Upper lobe of left lung (tissue), 6 donors: ENCODE measurements at places on chromosomes 2 and 18.

DNA sequence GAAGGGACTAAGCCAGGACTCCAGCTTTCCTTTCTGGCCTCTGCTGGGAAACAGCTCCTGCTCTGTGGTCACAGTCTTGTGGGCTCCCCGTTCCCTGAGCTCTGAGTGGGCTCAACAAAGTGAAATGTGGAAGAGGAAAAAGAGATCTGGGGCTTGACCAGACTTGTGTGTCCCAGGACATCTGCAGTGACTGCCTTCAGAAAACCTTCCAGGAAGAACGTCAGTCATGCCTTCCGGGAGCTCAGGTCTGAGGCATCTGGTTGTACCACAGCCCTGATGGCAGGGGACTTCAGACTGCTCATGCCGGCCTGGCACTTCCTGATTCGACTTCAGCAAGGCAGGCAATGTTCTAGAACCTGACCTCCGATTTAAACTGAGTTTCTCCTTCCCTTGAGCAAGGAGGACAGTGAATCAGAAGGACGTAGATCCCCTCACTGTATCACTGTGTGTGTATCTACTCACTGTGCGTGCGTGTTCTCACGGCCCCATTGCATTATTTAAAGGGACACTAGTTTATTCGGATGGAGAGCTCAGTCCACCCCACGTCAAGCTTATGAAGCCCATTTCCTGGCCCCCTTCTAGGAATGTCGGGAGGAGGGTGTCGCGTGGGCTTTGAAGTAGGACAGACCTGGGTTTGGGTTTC lies 548 bp upstream of the FBLN7 start:
- peaks cover 2% of the 10 kb centered on the region for H3K27me3 ChIP-seq
- no peaks in the 10 kb centered on the region for H3K36me3 ChIP-seq
- no peak overlapping the region for H3K27ac ChIP-seq
- H3K4me3 ChIP-seq = peak overlapping the region; percentile 46

- no peaks in the 10 kb centered on the region for H3K27me3 ChIP-seq
- DNase-seq = no peak
- no peak overlapping the region for H3K27ac ChIP-seq
- no peaks in the 10 kb centered on the region for H3K4me1 ChIP-seq
- no peaks in the 10 kb centered on the region for H3K36me3 ChIP-seq
- no peak overlapping the region for H3K4me3 ChIP-seq
Measured at GRCh38 chr2:60447943-60448342, 105.5 kb downstream of the BCL11A start.

DNA sequence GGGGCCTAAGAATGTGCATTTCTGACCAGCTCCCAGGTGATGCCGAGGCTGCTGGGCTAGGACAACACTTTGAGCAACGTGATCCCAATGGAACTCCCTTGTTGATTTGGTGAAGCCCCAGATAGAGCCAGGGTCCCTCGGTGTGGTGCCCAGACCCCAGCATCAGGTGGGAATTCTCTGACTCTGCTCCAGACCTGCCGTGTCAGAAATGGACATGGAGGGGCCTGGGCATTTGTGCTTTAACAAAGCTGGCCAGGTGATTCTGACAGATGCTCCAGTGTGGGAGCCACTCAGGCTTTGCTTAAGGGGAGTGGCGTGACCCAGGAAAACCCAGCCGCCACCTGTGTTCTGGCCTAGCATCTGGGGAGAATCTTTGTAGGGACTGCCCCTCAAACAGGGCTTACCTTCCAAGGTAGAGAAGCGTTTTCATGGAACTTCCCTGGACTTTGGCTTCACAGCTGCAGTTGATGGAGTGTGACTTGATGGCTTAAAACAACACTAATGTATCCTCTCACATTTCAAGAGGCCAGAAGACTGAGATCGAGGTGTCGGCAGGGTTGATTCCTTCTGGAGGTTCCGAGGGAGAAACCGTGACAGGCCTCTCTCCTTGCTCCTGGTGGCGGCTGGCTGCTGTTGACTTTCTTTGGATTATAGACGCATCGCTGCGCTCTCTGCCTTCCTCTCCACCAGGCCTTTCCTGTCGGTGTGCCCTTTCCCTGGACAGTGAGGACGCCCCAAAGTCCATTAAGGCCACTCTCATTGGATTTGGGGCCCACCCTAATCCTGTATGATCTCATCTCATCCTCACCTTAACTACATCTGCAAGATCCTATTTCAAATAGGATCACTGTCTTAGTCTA lies 57.0 kb upstream of the HDAC4 start:
- H3K4me3 ChIP-seq = no peak overlapping the region
- no peaks in the 10 kb centered on the region for H3K4me1 ChIP-seq
- no peaks in the 10 kb centered on the region for H3K27me3 ChIP-seq
- no peaks in the 10 kb centered on the region for H3K36me3 ChIP-seq
- H3K27ac ChIP-seq = no peak overlapping the region

GRCh38 chr18:32915516-32915915 lies 142.7 kb upstream of the KLHL14 start:
- H3K4me3 ChIP-seq = no peak overlapping the region
- H3K36me3 ChIP-seq = no peaks in the 10 kb centered on the region
- H3K27ac ChIP-seq = no peak overlapping the region
- H3K4me1 ChIP-seq = no peaks in the 10 kb centered on the region
- H3K27me3 ChIP-seq = no peaks in the 10 kb centered on the region

DNA sequence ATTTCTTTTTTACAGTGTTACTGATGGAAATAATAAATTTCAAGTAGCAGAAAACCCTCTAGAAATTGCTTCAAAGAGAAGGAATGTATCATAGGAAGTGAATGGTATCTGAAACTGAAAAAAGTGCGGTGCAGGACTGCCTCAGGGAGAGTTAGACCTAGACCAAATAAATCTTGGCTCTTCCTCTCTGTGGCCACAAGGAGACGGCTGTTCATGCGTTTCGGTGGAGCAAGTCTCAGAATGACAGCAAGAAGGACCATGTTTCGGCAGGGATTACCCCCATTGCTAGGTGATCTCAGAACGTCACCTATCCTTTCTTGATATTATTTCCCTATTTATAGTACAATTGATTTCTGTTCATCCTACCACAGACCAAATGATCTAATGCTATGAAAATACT lies 522.3 kb downstream of the SOX11 start:
- no peaks in the 10 kb centered on the region for H3K36me3 ChIP-seq
- H3K27ac ChIP-seq = no peak overlapping the region
- DNase-seq = no peak
- H3K4me1 ChIP-seq = no peaks in the 10 kb centered on the region

GRCh38 chr2:240725671-240726070 lies 34.0 kb downstream of the AQP12A start:
- H3K4me1 ChIP-seq = no peaks in the 10 kb centered on the region
- H3K36me3 ChIP-seq = no peaks in the 10 kb centered on the region
- H3K27me3 ChIP-seq = no peaks in the 10 kb centered on the region
- no peak overlapping the region for H3K4me3 ChIP-seq

DNA sequence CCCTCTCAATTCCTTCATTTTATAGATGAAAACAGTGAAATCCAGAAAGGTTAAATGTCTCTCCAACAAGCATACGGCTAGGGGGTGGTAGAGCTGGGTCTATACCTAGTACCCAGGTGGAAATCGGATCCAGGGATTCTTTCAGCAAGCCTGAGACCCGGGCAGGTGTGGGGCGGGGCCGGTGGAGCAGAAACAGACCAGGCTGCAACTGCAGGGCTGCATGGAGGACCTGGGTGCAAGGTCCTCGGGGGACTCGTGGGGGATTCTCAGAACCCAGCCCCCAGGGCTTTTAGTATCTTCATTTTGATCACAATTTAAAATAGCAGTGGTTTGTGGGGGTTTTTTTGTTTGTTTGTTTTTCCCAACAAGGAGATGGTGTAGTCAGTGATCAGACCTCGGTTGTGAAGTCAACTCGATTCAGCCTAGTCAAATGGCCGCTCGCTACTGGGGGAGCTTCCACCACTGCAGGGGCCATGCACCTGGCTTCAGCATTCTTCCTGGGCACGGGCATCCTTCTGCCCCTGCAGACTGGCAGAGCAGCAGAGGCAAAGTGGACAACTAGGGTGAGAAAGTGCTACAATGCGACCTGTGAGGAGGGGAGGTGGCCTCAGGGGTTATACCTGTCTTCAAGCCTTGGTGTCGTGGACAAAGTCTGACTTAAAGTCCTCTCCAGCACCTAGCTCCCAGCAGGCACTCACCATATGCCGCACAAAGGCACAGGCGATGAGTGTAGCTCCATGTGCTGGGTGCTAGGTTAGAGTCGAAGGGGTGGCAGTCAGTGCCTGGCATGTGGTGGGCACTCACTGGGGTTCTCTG lies 46.3 kb downstream of the GORASP2 start:
- DNase-seq = no peak
- H3K27ac ChIP-seq = no peak overlapping the region
- H3K36me3 ChIP-seq = no peaks in the 10 kb centered on the region
- no peak overlapping the region for H3K4me3 ChIP-seq
- no peaks in the 10 kb centered on the region for H3K27me3 ChIP-seq

GRCh38 chr2:207487650-207488311 lies 42.0 kb upstream of the CREB1 start:
- H3K36me3 ChIP-seq = no peaks in the 10 kb centered on the region
- H3K4me3 ChIP-seq = no peak overlapping the region
- H3K27me3 ChIP-seq = no peaks in the 10 kb centered on the region

DNA sequence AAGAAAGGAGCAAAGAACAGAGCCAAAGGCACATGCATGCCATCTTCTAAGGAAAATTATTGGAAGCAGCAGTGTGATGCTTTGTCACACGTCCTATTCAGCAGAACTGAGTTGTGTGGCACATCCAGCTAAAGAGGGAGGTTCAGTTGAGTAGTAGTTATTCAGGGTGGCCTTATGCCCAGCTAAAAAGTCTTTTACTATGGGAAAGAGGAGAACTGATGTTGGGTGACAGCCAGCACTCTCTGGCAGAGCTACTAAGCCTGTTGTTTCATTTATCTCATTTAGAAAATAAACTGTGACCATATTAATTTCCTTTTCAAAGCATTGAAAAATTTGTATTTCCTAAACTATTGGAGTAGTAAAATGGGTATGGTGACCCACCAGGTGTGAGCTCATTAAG lies 18.5 kb downstream of the ITGA6 start:
- no peak overlapping the region for H3K4me3 ChIP-seq
- no peak for DNase-seq
- H3K36me3 ChIP-seq = no peaks in the 10 kb centered on the region
- no peaks in the 10 kb centered on the region for H3K27me3 ChIP-seq
- no peak overlapping the region for H3K27ac ChIP-seq

DNA sequence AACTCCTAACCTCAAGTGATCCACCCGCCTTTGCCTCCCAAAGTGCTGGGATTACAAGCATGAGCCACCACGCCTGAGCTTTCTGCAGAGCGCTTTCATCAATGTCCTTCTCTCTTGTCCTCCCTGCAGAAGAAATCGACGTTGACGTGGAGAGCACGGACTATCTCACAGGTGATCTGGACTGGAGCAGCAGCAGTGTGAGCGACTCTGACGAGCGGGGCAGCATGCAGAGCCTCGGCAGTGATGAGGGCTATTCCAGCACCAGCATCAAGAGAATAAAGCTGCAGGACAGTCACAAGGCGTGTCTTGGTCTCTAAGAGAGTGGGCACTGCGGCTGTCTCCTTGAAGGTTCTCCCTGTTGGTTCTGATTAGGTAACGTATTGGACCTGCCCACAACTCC lies 23.1 kb downstream of the MXD1 start:
- H3K36me3 ChIP-seq = peaks cover 75% of the 10 kb centered on the region
- no peak overlapping the region for H3K4me3 ChIP-seq
- H3K27ac ChIP-seq = no peak overlapping the region
- no peaks in the 10 kb centered on the region for H3K27me3 ChIP-seq

DNA sequence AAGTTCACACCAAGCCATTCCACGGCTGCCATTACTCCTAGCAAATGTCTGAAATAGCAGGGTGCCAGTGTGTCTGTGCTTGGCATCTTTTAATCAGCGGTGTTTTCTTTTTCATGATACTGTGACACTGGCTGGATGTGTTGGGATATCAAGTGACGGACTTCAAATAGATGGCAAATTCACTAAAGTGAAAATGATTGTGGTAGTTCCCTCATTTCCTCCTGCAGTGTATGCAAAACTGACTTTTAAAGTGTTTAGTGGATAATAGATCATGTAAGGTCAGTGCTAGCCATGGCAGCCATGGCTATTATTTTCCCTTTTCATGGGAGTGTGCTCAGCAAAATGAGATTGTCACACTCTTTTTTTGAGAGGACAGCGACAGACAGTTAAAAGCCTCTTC lies 261.5 kb upstream of the SIX3 start:
- H3K27ac ChIP-seq = no peak overlapping the region
- no peak for DNase-seq
- no peaks in the 10 kb centered on the region for H3K27me3 ChIP-seq
- H3K4me3 ChIP-seq = no peak overlapping the region
- H3K36me3 ChIP-seq = no peaks in the 10 kb centered on the region
- H3K4me1 ChIP-seq = no peaks in the 10 kb centered on the region

DNA sequence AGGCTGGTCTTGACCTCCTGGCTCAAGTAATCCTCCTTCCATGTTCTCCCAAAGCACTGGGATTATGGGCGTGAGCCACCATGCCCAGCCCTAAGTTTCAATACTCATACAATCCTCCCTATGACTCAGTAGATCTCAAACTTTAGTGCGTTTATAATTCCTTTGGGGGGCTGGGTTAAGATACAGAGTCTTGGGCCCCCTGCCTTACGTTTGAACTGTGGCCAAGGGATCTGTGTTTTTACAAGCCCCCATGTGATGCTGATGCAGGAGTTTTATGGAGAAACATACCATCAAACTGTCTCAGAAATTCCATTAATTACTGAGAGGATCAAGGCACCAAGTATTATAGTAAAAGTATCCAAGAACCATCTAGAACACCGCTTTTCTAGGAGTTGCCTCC lies 38.2 kb upstream of the FAM136A start:
- no peaks in the 10 kb centered on the region for H3K36me3 ChIP-seq
- no peak overlapping the region for H3K4me3 ChIP-seq
- H3K27ac ChIP-seq = no peak overlapping the region
- no peak for DNase-seq
- no peaks in the 10 kb centered on the region for H3K27me3 ChIP-seq
- no peaks in the 10 kb centered on the region for H3K4me1 ChIP-seq

DNA sequence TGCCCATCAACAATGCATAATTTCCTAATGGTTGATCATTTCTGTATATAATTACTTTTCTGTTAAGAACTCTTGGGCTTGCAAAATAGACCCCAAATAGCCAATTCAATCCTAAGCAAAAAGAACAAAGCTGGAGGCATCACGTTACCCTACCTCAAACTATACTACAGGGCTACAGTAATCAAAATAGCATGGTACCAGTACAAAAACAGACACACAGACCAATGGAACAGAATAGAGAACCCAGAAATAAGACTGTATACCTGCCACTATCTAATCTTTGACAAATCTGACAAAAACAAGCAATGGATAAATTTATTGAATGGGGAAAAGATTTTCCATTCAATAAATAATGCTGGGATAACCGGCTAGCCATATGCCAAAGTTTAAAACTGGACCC lies 78.8 kb downstream of the NR4A2 start:
- H3K36me3 ChIP-seq = no peaks in the 10 kb centered on the region
- H3K4me3 ChIP-seq = no peak overlapping the region
- H3K4me1 ChIP-seq = no peaks in the 10 kb centered on the region
- no peak for DNase-seq
- no peaks in the 10 kb centered on the region for H3K27me3 ChIP-seq
- H3K27ac ChIP-seq = no peak overlapping the region

DNA sequence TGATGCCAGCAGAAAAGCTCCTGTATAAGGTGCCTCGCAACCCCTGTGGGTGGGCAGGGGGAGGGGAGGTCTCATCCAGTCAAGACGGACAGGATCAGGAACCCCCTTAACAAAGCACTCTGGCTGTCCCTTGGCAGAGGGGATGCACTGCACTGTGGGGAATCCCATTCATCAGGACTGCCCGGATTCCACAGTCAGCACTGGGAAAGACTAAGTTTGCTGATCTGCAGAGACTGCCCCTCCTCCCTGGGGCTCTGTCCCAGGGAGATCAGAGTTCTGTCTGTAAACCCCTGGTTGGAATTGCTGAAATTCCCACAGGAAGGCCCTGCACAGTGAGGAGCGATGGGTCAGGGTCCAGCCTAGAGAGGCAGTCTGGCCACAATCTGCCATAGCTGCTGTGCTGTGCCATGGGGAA lies 149.5 kb upstream of the RBBP8 start:
- H3K27me3 ChIP-seq = no peaks in the 10 kb centered on the region
- no peak for DNase-seq
- H3K4me1 ChIP-seq = no peaks in the 10 kb centered on the region
- H3K27ac ChIP-seq = no peak overlapping the region
